Hair follicular keratinocyte (primary cell): ENCODE measurements at places on chromosomes 12 and 14. TPM values are rescaled to one million over a fixed set of nuclear protein-coding genes. Genes with fewer than 3 reads are reported as not detected.

Gene TPPP2
- total RNA-seq = not detected in 2 replicates

Gene BRAP
- total RNA-seq = 10.9 and 12.3 TPM in 2 replicates

Gene GARIN6
- not detected in 2 replicates for total RNA-seq

Gene LRCOL1
- total RNA-seq = not detected in 2 replicates

Gene LRTM2
- not detected in 2 replicates for total RNA-seq

Gene SLCO1C1
- not detected in 2 replicates for total RNA-seq

Gene DCN
- total RNA-seq = 2.5 and 21.4 TPM in 2 replicates

Gene KCNJ8
- not detected in 2 replicates for total RNA-seq

Gene PIWIL1
- total RNA-seq = under 0.01 TPM in 1 of 2 replicates, not detected in the other

Gene CLEC6A
- not detected in 2 replicates for total RNA-seq

Gene C14orf180
- not detected in 2 replicates for total RNA-seq

Gene FZD10
- total RNA-seq = 0.04 and 0.16 TPM in 2 replicates

Gene SDSL
- total RNA-seq = 3.3 and 9.1 TPM in 2 replicates

Gene LALBA
- not detected in 2 replicates for total RNA-seq

Gene TRPV4
- total RNA-seq = 0.87 and 1.6 TPM in 2 replicates

Gene RFLNA
- total RNA-seq = 26.7 and 27.3 TPM in 2 replicates

Gene LRFN5
- total RNA-seq = not detected in 2 replicates

Gene SLC25A47
- total RNA-seq = not detected in 2 replicates

Gene KRT72
- not detected in 2 replicates for total RNA-seq

Gene FGD4
- 8.9 and 14.4 TPM in 2 replicates for total RNA-seq

Gene PTPRO
- 0.08 and 0.30 TPM in 2 replicates for total RNA-seq

Gene PPP4R3A
- total RNA-seq = 37.7 TPM in 2 replicates

Gene WNT1
- not detected in 2 replicates for total RNA-seq

Gene PIP4K2C
- total RNA-seq = 57.7 and 73.4 TPM in 2 replicates

Gene VASH1
- 0.16 TPM in 1 of 2 replicates, not detected in the other for total RNA-seq
